Muscle of leg (tissue), 16 donors: ENCODE measurements at places on chromosomes 13 and 19. TPM values are rescaled to one million over a fixed set of nuclear protein-coding genes. Genes with fewer than 3 reads are reported as not detected.
A peak's percentile ranks its signal among the peaks of the same experiment; 100 is the strongest.

DNA sequence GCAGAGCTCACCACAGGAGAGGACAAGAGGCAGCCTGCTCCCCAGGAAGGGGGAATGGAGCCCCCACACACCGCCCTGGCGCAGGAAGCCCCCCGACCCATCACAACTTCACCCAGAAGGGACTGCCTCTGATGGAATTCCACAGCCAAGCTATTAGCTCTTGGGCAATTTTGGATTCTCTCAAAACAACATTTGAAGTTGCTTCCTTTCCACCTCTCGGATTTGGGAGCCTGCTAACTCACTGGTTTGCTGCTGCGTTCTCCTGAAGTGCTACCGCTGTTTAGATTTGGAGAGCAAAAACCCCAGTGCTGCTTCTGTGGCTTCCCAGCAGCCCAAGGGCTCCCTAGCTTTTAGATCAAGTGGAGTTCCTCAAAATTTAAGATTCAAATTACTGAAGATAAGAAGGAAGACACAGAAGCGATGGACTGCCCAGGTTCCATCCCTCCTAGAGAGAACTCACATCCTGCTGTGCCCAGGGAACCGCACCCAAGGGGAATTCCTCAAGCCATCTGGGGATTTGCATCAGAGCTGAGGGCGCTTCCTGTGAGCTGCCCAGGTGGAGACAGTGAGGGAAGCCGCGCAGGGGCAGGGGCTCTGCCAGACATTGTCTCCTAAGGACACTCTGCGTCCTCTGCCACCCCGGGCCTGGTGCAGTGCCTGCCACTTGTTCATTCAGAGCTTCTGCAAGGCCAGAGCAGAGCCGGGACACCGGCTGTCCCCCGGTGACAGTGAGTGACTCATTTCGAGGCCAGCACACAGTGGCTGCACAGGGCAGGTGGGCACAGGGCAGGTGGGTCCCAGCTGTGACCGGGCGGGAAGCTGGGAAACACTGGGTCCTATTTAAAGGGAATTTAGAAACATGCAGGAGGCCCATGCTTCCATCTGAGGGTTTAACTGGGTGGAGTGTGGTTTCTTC is 45.5 kb downstream of the COL4A1 start:
- H3K36me3 ChIP-seq, result peaks cover 21% of the 10 kb centered on the region
- peak overlapping the region; percentile 87 for H3K27ac ChIP-seq
- no peaks in the 10 kb centered on the region for H3K27me3 ChIP-seq
- H3K4me1 ChIP-seq, result peaks cover 60% of the 10 kb centered on the region
- no peak for DNase-seq
- H3K4me3 ChIP-seq, result no peak overlapping the region

DNA sequence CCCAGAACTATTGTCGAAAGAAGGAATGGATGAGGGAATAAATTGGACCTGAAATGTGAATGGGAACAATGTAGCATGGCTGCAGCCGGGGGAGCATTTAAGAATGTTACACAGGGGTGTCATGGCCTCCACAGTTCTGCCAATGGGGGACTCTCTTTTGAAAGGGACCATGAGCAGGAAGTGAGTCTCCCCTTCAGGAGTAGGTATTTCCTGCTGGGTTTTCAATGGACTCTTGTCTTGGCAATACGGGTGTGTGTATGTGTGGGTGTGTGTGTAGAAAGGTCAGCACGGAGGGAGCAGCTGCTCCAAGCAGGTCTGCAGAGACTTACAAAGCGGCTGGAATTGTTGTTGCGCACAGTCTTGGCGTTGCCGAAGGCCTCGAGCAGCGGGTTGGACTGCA is 24.4 kb downstream of the MYO1F start:
- H3K36me3 ChIP-seq, result peaks cover 6% of the 10 kb centered on the region
- H3K27me3 ChIP-seq, result no peaks in the 10 kb centered on the region
- no peaks in the 10 kb centered on the region for H3K4me1 ChIP-seq
- H3K27ac ChIP-seq, result no peak overlapping the region
- DNase-seq, result no peak

DNA sequence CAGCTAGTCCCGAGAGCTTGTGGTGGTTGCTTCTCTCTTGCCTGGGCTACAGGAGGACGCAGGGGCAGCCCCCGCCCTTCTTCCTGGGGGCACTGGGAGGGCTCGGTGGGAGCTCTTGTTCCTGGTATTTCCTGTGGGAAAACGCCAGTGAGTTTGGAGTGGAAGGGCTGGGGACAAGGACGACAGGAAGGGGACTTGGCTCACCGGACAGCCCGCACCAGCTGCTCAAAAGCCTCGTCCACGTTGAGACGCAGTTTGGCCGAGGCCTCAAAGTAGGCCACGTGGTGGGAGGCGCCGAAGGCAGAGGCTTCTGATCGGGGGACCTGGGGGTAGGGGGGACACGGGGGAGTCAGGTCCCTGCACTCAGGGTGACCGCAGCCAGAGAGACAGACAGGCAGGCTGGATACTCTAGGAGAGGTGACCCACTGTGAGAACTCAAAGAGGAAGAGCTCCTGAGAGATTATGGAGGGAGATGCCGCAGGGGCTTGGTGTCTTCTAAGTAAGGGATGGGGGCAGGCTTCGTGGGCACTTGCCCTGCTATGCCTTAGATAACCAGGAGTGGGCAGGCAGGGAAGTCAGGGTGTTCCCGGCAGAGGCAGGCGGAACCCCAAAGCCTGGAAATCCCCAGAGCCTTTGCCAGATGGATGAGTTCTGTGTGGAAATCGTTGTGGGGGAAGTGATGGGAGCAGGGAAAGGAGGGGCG is 4.3 kb downstream of the RRAS start:
- H3K4me3 ChIP-seq, result no peak overlapping the region
- DNase-seq, result peak; percentile 50
- peaks cover 55% of the 10 kb centered on the region for H3K4me1 ChIP-seq
- H3K27me3 ChIP-seq, result peaks cover 13% of the 10 kb centered on the region
- peak overlapping the region; percentile 20 for H3K27ac ChIP-seq
- H3K36me3 ChIP-seq, result peaks cover 4% of the 10 kb centered on the region

DNA sequence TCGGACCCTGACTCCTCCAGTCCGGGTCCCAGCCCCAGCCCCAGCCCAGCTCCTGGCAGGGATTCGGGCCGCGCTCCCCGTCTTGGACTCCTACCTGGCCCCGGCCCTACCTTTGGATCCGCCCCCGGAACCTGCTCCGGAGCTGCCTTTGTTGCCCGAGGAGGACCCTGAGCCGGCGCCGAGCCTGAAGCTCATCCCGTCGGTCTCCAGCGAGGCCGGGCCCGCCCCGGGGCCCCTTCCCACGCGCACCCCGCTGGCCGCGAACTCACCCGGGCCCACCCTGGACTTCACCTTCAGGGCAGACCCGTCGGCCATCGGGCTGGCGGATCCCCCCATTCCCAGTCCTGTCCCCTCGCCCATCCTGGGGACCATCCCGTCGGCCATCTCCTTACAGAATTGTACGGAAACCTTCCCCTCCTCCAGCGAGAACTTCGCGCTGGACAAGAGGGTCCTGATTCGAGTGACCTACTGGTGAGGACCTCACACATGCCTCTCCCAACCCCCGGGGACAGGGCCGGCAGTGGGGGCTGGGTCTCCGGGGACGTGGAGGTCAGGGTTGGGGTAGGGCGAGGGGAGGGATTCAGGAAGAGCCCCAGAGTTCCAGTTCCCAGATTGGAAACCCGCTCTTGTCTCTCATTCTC is 732 bp downstream of the SELENOV start:
- peak overlapping the region; percentile 41 for H3K4me3 ChIP-seq
- no peak overlapping the region for H3K27ac ChIP-seq

GRCh38 chr19:7078008-7078407 is 8.5 kb downstream of the ZNF557 start:
- H3K27me3 ChIP-seq, result no peaks in the 10 kb centered on the region
- H3K36me3 ChIP-seq, result peaks cover 83% of the 10 kb centered on the region
- H3K4me3 ChIP-seq, result no peak overlapping the region
- H3K4me1 ChIP-seq, result no peaks in the 10 kb centered on the region

GRCh38 chr19:15466851-15467733 is 2.7 kb upstream of the RASAL3 start:
- no peak overlapping the region for H3K4me3 ChIP-seq
- H3K27ac ChIP-seq, result no peak overlapping the region
- peaks cover 55% of the 10 kb centered on the region for H3K27me3 ChIP-seq
- peaks cover 3% of the 10 kb centered on the region for H3K4me1 ChIP-seq
- no peak for DNase-seq
- no peaks in the 10 kb centered on the region for H3K36me3 ChIP-seq

The GPR42 gene
- total RNA-seq, result not detected

The KLK8 gene
- not detected for total RNA-seq
